ENCODE measurements at places on chromosomes 3 and 15.

DNA sequence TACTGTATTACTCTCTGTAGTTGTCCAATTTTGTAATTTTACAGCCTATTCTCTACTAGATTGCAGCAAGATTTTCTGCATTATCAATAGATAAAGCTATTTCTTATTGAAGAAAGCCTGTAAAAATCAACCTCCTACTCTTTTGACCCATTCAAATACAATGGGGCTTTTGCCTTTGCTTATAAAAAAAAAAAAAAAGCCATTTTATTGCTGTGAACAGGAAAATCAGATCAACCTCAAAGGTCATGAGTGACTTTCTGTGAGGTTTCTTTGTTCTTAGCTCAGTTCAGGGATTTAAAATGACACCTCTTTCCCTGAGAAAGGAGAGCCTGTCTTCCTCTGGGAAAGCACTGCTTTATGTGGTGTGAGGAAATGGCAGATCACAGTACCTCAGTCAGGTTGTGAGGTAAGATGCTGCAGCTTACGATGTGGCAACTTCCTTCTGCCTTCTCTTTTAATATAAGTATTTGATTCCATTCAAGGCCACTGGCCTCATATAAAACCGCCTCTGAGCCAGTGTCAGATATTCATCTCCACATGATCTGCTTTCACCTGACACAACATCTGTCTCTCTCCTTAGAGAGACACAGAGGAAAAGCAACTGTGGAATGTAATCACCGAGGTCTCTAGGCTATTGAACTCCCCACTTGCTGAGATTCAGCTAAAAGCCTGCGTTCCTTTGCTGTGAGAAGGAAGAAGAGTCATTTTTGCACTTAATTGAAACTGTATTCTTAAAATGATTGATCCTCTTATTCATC is 161.5 kb upstream of the MB21D2 start:
- DNase-seq: no peak

DNA sequence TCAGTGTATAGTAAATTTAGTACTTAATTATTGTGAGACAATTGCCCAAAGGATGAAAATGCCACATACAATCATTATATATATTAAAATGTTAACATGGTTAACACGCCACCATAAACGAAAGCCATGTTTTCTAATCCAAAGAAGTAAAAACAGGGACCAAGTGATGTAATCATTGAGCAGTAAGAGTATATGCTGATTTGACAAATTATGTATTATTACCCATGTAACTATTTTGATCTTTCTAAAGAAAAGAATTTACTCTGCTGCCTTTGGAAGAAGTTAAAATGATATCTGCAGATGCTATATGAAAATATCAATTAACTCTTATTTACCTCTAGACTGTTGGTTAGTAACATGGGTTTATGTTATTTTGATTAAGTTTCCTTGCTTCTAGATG is 150.2 kb downstream of the NAALADL2 start:
- DNase-seq: no peak

GRCh38 chr15:55619783-55620182 is 31.6 kb upstream of the PYGO1 start:
- no peak for DNase-seq

GRCh38 chr3:181622365-181622764 is 89.4 kb upstream of the SOX2 start:
- no peak for DNase-seq

GRCh38 chr3:14113965-14114635 is 10.6 kb downstream of the CHCHD4 start:
- no peak for DNase-seq

GRCh38 chr15:51075364-51075763 is 19.3 kb downstream of the TNFAIP8L3 start:
- DNase-seq: no peak
